Activated T-helper 9 cell treated with anti-CD3 and anti-CD28 coated beads, Interleukin-2, amount 50 U/mL, for 16 hours (primary cell): ENCODE measurements at places on chromosomes 2 and 18.

DNA sequence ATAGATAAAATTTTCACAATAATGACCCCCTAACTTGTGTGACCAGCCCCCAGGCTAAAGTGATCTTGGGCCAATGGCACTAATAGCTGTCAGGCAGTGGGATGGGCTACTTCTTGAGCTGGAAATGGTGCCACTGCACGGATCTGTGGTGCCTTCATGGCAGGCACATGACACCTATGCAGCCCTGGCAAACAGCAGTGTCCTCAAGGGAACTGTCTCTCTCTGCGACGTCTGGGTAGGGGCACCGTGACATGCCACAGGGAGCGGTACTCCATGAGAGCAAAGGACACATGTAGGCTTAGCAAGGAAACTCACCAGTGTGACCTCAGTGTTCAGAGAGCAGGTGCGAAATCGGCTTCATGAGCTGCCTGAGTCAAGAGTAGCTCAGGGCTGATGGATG lies 161.7 kb upstream of the TWIST2 start:
- DNase-seq = no peak

DNA sequence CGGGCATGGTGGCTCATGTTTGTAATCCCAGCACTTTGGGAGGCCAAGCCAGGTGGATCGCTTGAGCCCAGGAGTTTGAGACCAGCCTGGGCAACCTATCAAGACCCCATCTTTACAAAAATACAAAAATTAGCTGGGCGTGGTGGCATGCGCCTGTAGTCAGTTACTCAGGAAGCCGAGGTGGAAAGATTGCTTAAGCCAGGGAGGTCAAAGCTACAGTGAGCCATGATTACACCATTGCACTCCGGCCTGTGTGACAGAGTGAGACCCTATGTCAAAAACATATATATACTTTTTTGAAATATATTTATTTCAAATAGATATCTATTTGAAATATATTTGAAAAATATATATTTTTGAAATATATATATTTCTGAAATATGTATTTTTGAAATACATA lies 10.9 kb downstream of the OSBPL1A start:
- no peak for DNase-seq

DNA sequence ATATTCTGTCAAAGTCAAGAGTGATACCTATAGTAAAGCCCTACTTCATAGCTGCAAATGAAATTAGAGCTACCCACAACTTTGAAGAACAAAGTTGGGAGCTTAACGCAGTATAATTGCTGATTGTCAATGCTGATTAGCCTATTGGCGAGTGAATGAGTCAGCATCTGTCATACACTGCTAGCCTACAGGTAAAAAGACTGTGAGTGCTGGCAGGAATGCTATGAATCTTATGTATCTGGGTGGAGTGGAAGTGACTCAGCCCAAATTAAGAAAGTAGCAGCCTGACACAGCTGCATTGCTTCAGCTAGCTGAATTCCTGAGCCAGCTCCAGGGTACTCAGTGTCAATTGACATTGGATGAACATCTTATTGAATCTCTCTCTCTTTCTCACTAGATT lies 179.4 kb upstream of the DCC start:
- no peak for DNase-seq

DNA sequence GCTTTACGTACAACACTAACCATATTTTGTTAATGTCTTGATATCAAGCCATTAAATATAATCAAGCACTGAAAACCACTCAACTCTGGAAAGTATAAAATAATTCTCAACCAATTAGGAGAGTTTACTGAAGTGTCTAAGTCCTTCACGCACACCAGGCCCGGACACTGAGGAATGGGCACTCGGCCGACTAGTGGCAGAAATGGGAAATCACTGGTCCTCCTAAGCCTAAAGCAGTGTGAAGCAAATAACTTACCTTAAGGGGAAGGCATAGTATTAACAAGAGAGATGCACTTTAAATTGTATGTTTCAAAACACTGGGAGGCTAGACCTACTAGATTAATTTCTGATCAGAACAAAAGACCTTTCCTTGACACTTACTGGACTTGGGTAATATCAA lies 45.7 kb downstream of the FAM210A start:
- DNase-seq = no peak

GRCh38 chr2:95297639-95298395 lies 670 bp downstream of the KCNIP3 start:
- DNase-seq = no peak

DNA sequence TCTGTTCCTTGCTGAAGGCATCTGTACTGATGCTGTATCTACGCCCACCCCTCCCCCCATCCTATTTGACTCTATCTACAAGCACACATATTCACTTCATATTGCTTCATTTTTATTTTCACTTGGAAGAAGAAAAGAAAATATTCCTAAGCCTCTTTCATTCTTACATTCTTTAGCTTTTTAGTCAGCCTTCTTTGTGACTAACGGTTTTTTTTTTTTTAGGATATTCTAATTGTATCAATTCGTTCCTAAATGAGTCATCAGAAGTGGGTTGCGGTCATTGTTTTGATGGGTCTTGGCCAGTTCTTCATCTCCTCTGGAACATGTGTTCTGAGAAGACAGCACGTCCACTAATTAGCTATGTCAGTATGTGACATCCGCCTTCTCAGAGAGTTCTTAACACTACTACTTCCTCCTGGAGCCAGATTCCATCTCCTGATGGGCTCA lies 88.7 kb downstream of the MYO1B start:
- no peak for DNase-seq

DNA sequence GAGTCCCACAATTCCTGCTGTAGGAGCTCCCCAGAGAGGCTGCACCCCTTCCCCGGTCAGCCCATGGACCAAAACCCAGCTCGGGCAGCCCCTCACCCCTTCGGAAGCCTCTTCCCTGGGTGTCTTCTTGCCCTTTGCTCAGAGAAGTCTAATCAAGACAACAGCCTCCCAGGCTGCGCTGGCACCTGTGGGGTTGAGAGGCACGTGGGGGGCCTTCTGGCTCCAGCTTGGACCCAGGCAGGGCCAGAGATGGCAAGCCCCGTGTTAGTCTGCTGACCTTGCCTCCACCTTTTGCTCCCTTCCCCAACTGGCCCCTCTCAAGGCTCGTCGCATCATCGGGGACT lies 10.4 kb downstream of the SLC4A3 start:
- DNase-seq = no peak

GRCh38 chr2:52368141-52368540 lies 1336.2 kb upstream of the NRXN1 start:
- no peak for DNase-seq

DNA sequence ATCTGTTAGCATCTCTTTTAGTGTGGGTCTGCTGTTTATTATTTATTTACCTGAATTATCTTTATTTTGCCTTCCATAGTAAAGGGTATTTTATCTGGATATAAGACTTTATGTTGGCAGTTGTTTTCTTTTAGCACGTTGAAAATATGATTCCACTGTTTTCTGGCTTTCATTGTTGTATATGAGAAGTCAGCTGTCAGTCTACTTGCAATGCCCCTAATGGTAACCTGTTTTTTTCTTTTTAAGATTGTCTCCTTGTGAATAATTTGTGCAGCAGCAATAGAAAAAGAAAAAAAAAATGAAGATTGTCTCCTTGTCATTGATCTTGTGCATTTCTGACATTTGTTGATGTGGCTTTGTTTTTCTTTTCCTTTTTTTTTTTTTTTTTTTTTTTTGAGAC lies 27.2 kb downstream of the SNED1 start:
- DNase-seq = no peak

DNA sequence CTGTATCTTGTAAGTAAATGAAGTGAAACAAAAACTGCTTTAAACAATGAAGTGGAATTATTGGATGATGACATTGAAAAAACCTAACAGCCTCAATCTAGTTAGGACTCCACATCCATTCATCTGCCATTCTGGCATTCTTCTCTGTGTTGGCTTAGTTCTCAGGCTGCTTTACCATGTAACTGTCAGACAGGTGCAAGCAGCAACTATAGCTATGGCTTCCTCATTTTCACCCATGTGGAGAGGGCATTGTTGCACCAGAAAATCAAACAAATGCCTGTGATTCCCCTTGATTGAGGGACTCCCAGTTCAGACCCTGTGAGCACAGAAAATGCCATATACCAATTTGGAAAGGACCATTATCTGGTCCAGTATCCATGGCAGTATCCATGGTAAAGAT lies 129.5 kb upstream of the NYAP2 start:
- DNase-seq = no peak

- no peak for DNase-seq
Measured at GRCh38 chr2:200347301-200347700, 40.8 kb downstream of the SPATS2L start.

- DNase-seq = no peak
Measured at GRCh38 chr2:42052702-42053481, 5.1 kb downstream of the PKDCC start.

GRCh38 chr18:35005963-35006577 lies 35.1 kb upstream of the MAPRE2 start:
- DNase-seq = no peak

GRCh38 chr2:163455815-163456214 lies 280.0 kb downstream of the FIGN start:
- no peak for DNase-seq

DNA sequence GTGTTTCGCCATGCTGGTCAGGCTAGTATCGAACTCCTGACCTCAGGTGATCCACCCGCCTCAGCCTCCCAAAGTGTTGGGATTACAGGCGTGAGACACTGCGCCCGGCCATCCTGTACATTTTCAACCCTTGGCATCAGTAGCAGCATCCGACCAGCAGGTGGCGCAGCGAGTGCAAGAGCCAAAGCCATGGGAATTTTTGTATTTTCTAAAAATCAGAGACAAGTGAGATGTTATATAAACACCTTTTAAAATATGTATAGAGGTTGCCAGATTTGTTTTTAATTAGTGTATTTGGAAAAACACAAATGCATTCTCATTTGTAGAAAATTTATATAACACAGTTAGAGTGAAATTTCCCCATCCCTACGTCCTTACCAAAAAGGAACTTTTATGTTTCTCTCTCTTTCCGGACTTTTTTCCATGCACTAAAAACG lies 36.8 kb downstream of the MOGAT1 start:
- DNase-seq = peak; percentile 65

- peak; percentile 33 for DNase-seq
Measured at GRCh38 chr2:42974721-42975717, 182.6 kb upstream of the HAAO start.

- no peak for DNase-seq
Measured at GRCh38 chr2:1686784-1687105, 57.6 kb downstream of the PXDN start.

DNA sequence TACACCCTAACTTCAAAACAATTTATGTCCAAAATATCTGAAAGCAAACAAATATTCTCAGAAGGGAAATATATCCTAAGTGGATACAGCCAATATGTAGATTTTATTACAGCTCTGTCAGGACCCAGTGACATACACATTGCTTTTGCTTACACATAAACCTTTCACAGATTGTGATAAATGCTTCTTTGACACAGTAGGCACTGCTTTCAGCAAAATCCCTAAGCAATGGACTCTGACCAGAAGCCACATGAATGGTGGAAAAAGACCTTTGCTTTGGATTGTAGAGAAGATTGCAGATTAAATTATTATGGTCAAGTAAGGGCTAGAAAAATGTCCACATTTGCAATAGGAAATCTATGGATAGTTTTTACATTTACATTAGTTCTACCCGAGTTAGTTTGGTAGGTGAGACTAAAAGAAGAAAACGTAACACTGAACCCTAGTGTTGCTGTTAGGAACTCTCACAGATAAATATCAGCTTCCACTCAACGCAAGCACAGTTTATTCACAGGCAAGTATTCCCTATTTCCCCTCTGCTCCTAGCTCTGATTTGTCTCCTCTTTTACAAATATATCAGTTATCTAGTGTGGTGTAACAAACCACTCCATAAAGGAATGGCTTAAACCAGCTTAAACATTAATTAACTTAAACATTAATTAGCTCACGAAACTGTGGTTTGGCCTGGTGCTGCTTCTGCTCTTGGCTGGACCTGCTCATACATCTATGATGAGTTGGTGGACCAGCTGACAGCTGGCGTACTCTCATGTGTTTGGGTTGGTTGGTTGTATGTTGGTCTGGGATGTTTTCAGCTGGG lies 23.6 kb upstream of the SERPINE2 start:
- DNase-seq = no peak

- no peak for DNase-seq
Measured at GRCh38 chr2:197152451-197153228, 157.9 kb downstream of the ANKRD44 start.

GRCh38 chr2:236550290-236550689 lies 19.3 kb upstream of the ACKR3 start:
- DNase-seq = no peak

DNA sequence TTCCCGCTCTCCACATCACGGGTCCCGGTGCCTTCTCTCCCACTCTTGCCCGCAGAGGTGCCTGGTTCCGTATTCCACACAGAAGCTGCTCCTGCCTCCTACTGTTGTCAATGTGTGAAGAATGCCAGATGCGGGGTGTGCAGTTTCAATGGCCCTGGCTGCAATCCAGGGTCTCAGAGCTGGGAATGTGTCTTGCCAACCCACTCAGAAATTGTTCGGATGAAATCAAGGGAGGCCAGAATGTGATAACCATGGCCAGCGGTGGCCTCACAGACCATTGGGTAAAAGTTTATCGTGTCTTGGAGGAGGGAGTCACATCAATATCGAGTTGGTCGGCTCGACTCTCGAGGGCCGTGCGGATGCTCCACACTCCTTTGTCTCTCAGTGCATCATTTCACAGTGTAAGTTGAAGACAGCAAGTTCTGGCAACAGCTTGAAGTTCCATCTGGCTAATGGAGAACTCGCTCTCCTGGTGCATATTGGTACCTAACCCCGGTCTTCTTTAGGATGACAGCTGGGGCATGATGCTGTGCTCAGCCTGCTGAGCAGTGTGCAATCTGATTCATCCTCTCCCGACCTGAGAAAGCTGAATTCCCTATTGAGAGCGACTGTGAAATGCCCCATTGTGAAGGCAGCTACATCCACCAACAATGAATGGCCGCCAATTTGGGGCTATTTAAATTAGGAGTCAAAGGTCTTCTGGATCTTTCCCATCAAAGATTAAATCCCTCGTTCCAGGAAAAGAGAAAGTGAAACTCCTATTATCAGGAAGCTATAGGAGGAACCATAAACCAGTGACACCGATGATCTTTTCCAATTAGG lies 389.0 kb downstream of the SOX11 start:
- no peak for DNase-seq

DNA sequence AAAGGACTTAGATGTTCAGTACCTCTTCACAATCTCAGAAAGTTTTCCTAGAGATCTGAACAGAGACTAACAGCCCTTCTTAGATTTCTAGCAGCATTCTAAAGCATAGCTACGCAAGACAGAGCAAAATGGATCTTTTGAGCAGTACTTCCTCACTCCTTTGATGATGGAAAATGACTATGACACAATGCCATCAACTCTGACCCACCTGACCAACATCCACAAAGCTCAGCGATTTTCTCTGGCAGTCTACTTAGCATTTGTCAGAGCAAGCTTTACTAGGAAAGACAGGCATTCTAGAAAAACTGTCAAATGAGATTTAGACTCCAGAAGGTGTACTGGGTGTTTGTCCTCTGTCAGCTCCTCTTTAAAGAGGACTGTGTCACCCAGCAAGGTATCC lies 180.9 kb upstream of the ACVR2A start:
- DNase-seq = no peak
